ENCODE measurements at places on chromosomes 5 and 9.

- DNase-seq = no peak
These were observed 102.5 kb upstream of the PANK3 start for GRCh38 chr5:168681556-168682183.

- DNase-seq = no peak
These were observed 51.3 kb downstream of the TMEM167A start for GRCh38 chr5:83025690-83026478.

DNA sequence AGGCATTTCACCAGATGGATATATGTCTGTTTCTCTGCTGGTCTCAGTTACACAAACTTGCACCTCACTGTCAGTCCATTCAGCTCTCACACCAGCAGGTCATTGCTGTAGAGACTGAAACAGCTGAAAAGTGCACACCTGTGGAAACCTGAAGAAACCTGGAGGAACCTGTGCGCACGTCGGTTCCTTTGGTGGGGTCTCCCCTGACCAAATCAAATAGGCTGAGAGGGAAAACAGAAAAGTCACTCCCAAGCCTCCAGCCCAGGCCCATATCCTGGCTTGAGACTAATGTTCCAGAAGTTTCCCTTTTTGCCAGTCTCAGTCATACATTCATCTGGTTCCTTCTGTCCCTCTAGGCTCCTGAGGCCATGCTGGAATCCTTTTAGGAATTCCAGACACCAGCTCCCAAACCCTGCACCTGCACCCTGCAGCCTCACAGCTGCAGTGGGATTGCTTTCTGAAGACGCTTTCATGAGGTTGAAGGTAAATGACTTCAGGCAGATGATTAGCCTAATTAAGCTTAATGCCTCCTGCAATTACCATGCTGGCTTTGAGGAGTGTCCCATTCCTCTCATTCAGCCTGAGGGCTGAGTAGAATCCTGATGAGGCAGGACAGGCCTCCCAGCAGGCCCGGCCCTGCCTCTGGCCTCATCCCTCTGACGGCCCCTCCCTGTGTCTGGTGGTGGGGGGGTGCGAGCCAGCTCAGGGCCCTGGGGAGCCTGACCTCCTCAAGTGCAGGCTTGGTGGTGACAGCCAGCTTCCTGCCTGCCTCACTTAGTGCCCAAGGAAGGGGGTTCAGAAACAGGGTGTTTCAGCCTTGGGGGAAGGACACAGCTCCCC is 24.3 kb upstream of the CXCL14 start:
- DNase-seq = no peak

GRCh38 chr9:107170801-107171200 is 112.3 kb upstream of the RAD23B start:
- DNase-seq = no peak

GRCh38 chr5:75678155-75678554 is 39.1 kb downstream of the POC5 start:
- no peak for DNase-seq

DNA sequence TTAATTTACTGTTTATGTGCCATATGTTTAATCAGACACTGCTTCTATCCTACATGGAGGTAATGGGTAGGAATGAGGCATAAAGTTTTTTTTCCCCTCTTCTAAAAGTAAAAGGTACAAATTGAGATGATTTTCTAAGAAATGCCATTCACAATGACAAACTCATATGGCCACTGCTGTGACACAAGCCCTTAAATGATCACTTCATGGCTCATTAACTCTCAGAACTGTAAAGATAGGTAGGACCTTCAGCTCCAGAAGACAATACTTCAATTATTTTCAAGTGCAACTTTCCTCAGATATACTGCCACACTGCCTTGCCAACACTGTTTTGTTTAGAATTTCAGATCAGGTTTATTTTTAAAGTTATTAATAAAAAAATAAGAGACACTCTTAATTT is 362.9 kb upstream of the ZNF608 start:
- no peak for DNase-seq

GRCh38 chr5:134083517-134083916 is 31.0 kb upstream of the TCF7 start:
- DNase-seq = no peak

- DNase-seq = no peak
These were observed 6.6 kb downstream of the C9orf153 start for GRCh38 chr9:86252870-86253269.

GRCh38 chr5:103458497-103459040 is 104.0 kb downstream of the NUDT12 start:
- DNase-seq = no peak

DNA sequence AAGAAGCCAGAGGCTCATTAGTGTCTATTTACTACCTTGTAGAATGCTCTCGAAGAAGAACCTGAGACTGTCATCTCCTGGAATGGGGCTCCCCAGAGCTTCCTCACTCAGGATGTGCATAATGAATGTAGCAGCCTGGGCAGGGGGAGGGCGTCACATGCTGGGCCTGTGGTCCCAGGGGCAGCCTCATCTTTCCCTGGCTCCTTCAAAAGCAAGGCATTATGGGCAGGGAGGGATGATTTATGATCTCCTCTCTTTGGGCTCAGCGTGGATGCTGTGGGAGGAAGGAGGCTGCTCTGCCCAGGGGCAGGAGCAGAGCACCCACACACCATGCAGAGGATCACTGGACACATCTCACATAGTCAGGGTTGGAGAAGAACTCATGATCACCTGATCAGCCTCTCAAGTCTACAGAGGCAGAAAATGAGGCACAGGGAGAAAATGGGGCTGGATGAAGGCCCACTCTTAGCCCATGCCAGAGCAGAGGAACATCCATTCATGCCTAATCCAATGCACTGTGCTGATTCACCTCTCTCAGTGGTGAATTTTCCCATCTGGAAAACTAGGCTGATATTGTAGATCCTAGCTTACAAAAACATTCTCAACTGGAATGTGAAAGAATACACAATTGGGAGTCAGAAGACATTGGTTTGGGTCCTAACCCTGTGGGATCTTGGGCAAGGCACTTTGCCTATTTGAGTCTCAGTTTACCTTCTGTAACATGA is 173.7 kb downstream of the CARTPT start:
- no peak for DNase-seq

DNA sequence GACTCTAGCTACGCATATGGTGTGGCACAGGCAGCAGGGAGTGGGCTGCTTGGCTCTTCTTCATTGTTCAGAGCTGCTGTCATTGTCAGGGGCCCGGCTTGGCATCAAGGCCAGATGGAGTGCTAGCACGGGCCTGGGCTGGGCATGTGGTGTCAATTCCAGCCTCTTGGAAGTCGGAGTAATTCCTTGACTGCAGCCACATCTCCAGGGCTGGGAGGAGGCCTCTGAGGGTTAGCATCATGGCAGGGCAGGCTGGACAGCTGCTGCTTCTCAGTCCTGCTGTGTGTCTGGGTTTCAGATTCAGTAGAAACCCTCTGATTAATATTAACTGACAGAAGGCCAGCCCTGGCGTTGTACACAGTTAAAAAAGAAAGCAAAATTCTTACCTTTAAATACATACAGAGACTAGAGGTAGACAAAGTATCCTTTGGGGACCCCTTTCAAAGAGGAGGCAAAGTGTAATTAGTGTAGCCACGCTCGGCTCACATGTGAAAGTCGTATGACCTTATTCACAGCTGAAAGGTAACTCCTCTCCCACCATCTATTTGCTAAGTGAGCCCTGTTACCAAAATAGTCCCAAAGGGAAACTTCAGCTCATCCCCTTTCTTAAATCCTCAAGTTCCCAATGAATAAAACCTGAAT is 126.4 kb downstream of the DOCK2 start:
- DNase-seq = no peak

DNA sequence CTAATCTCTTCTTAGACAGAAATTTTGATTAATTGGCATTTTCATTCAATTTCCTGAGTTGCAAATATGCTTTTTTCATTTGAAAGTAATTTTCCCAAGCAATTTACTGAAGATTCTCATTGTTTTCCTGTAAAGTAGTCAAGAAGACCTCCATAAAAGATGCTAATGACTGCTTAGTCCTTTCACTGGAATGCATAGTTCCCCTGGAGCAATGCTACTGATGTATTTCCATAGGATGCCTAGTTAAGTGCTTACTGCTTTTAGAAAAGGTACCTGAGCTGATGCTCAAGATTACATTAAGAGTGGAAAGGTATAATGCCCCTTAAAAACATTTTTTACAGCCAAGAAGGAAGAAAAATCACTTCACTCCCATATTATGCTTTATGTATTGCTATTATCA is 109.2 kb upstream of the EMB start:
- no peak for DNase-seq

GRCh38 chr5:100423330-100423729 is 111.8 kb upstream of the FAM174A start:
- no peak for DNase-seq
